ENCODE measurements at places on chromosomes 12 and 14.

GRCh38 chr12:57630891-57631433 is 2.0 kb downstream of the B4GALNT1 start:
- DNase-seq, result peak; percentile 7

GRCh38 chr12:30323008-30323407 is 372.7 kb downstream of the IPO8 start:
- no peak for DNase-seq

- no peak for DNase-seq
Measured at GRCh38 chr12:113184098-113184899, 979 bp downstream of the DDX54 start.

- DNase-seq, result peak; percentile 36
Measured at GRCh38 chr14:76497550-76498462, 121.9 kb downstream of the ESRRB start.

DNA sequence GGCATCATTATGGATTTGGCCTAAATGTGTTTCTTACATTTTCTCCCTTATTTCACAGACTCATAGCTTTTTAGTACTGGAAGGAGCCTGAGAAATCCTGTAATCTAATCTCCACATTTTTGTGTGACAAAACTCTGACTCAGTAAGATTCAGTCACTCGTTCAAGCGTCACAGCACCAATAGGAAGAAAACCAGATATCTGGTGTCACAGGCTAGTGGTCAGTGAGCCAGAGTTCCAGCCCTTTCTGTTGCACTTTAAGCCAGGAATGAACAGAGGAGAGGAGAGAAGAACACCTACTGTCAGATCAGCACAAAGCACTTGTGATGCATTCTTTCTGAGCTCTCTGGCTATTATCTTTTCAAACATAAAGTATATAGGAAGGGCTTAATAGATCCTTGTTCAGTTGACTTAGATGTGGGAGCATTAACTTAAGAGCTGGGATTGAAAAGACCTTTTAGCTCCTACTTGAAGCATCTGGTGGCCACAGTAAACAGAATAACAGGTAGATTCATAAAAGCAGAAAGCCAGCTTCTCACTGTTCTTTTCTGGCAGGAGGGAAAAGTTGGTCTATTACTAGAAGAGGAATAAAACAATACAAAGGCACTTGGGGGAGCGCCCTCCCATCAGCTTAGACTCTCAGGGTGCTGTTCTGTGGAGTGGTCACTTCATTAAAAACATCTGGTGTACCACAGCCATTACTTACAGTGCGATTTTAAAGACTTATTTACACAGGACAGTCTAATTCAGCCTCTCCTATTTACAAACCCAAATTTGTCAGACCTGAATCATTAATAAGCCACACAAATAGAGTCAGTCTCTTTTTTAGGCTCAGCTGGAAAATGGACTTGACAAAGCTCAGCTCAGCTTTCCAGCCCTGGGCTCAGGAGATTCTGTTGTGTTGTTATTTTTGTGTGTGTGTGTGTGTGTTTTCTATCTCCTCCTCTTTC is 12.2 kb upstream of the NID2 start:
- no peak for DNase-seq

DNA sequence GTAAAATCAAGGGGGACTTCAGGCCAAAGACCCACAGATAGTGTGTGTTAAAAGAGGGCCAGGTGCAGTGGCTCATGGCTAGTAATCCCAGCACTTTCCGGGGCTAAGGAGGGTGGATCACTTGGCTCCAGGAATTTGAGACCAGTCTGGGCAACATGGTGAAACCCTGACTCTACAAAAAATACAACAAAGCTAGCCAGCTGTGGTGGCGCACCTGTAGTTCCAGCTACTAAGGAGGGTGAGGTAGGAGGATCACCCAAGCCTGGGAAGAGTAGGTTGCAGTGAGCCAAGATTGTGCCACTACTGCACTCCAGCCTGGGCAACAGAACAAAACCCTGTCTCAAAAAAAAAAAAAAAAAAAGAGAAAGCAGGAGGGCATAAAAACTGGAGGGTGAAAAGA is 8.5 kb downstream of the VCPKMT start:
- DNase-seq, result no peak

GRCh38 chr14:99012703-99013102 is 259.3 kb downstream of the BCL11B start:
- no peak for DNase-seq

- no peak for DNase-seq
Measured at GRCh38 chr14:97458661-97459579, 661.7 kb downstream of the VRK1 start.

DNA sequence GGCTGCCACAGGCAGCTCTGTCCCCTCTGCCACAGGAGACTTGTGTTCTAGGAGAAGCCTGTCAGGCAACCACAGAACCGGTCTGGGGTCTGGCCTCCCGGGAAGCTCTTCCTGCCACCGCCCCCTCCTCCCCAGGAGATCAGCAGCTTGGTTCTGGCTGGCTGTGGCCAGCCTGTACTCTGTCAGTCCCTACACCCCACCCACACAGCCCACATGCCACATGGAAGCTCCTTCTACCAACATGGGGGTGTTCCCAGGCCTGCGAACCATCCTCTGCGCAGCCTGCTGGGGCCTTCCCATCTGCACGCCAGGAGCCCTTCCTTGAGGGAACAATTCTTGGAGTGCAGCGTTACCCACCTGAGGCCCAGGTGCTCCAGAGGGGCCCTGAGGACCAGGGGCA is 16.8 kb downstream of the TMEM106C start:
- DNase-seq, result no peak

DNA sequence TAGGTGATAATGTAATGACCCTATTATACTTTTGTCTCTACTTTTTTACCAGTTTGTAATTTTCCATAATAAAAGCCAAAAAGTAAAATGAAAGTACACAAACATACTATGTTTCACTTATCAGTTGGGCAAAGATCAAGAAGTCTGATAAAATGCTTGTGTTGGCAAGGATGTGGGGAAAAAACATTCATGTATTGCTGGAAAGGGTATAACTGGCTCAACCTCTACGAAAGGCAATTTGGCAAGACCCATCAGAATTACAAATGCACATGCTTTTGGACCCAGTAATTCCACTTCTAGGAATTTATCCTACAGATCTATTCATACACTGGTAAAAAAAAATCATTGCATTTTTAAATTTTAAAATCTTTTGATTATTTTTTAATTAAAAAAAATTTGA is 68.0 kb downstream of the SPTB start:
- DNase-seq, result no peak

Data from GM12891 (cell line).